Ovary (tissue), 10 donors: ENCODE measurements at places on chromosomes 2 and 18. TPM values are rescaled to one million over a fixed set of nuclear protein-coding genes. Genes with fewer than 3 reads are reported as not detected.

The SCG2 gene
- polyA plus RNA-seq = 3.6 TPM

The CD207 gene
- 0.83 TPM for polyA plus RNA-seq

The GCA gene
- 8.8 TPM for polyA plus RNA-seq

The UGT1A3 gene
- polyA plus RNA-seq = not detected

The CYP27C1 gene
- 0.52 TPM for polyA plus RNA-seq

The CMPK2 gene
- 11.5 TPM for polyA plus RNA-seq

The RGPD3 gene
- polyA plus RNA-seq = 0.15 TPM

The WDFY1 gene
- polyA plus RNA-seq = 35.7 TPM

The LIPG gene
- polyA plus RNA-seq = 0.94 TPM

The SLC11A1 gene
- polyA plus RNA-seq = 0.83 TPM

The ICOS gene
- 0.40 TPM for polyA plus RNA-seq

The ANKRD30B gene
- polyA plus RNA-seq = not detected

The LYG1 gene
- polyA plus RNA-seq = 0.96 TPM

The CHCHD5 gene
- 1.7 TPM for polyA plus RNA-seq

The UCN gene
- polyA plus RNA-seq = 1.5 TPM

The STEAP3 gene
- polyA plus RNA-seq = 6.1 TPM

The SERPINB3 gene
- 0.05 TPM for polyA plus RNA-seq

The DCC gene
- 0.48 TPM for polyA plus RNA-seq

The OTOS gene
- not detected for polyA plus RNA-seq

The ATP6V1B1 gene
- 0.62 TPM for polyA plus RNA-seq

The GPR39 gene
- 0.43 TPM for polyA plus RNA-seq

The RBKS gene
- 2.4 TPM for polyA plus RNA-seq

The DUSP11 gene
- polyA plus RNA-seq = 24.8 TPM

The LIMS4 gene
- 11.3 TPM for polyA plus RNA-seq

The PAIP2B gene
- 9.0 TPM for polyA plus RNA-seq

The CABLES1 gene
- 8.9 TPM for polyA plus RNA-seq

The TTN gene
- 0.17 TPM for polyA plus RNA-seq

The TEX44 gene
- not detected for polyA plus RNA-seq
